Activated CD4-positive, alpha-beta T cell treated with anti-CD3 and anti-CD28 coated beads, Interleukin-2, amount 50 U/mL, for 48 hours (primary cell): ENCODE measurements at places on chromosomes 4 and X.

DNA sequence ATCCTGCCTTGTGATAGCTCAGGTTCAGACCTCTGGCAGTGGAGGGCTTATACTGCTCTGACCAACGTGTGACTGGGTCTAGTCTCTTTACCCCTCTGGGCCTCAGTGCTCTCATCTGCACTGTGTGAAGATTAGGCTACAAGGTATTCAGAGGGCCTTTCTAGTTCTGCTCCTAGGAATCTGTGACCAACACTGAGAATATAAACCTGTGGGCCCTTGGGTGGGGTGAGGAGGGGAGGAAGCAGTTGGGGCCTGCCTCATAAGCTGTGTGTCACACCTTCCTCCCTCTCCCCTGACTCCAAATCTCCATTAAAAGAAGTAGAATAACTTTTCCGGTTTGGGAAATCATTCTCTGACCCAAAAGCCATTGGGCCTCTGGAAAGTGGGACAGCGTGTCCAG, 66.3 kb upstream of the MSN start:
- DNase-seq: peak; percentile 22

DNA sequence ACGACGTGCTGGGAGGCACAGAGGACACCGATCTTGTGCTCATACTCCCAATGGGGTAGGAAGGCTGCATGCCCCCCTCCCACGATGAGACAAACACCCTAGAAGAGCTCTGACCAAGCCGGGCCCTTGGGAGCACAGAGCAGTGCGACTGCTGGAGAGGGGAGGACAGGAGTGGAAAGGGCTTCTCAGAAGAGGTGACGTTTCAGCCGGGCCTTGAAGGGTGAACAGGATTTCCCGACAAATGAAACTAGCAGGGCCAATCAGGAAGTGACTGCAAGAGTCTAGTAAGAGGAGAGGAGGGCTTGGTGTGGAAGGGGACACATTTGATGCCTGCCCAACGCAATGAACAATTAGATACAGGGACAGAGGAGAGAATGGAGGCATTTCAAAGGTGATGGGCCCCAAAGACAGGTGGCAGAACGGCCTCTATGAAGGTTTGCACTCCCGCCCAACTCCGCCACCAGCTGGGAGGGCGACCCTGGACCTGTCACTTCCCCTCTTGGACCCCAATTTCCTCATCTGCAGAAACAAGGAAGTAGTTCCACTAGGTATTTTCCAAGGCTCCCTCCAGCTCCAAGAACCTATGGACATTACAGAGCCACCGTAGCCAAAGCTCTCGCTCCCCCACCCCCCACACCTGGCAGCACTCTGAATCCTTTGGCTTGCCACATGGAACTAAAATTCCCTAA, 3.9 kb downstream of the HCFC1 start:
- DNase-seq: peak; percentile 48

DNA sequence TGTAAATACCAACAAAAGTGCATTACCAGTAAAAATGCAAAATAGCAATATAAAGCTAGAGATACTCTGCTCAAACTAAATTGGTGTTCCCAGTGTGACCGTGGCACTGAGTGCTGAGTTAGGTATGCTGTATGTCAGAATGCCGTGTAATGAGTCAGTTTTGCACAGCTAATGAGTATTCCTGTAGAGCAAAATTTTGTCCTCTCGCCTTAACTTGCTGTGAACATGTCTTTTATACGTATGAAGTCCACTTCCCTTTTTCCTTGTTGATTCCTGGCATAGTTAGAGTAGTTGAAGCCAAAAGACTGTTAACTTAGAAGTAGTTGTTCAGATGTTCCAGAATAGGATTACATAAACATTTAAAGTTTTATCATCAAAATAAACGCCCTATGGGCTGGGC, 11.5 kb downstream of the DCLK2 start:
- no peak for DNase-seq

- no peak for DNase-seq
These were observed 30.0 kb upstream of the GALNT7 start for GRCh38 chr4:173138624-173139023.

DNA sequence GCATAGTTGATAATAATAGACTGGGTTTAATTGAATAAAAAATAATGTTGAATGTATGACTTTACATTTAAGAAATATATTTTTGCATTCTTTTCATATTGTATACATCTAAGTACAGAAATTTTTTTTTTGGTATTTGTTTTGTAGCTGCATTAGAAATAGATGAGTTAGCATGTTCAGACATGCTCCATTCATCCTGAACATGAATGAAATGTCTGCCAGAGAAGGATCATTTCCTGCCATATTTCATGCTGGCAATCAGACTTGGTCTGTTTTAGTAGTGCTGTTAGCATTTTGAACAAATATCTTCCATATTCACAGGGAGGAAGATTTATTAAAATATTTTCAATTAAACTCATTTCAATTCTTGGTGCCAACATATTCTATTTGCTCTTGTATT, 98.9 kb downstream of the FRMPD4 start:
- DNase-seq: no peak
